ENCODE measurements at places on chromosomes 12 and 14.

DNA sequence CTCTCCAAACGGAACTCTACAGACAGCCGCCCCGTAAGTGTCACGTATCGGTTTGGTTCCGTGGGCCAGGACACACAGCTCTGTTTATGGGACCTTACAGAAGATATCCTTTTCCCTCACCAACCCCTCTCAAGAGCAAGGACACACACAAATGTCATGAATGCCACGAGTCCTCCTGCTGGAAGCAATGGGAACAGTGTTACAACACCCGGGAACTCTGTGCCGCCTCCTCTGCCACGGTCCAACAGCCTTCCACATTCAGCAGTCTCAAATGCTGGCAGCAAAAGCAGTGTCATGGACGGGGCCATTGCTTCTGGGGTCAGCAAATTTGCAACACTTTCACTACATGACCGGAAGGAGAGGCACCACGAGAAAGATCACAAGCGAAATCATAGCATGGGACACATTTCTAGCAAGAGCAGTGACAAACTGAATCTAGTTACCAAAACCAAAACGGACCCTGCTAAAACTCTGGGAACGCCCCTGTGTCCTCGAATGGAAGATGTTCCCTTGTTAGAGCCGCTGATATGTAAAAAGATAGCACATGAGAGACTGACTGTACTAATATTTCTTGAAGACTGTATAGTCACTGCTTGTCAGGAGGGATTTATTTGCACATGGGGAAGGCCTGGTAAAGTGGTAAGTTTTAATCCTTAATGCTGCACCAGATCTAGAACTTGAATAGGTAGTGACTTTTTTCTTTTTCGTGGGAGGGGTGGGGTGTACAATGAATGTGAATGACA, 69.7 kb downstream of the WDR20 start:
- DNase-seq, result peak; percentile 15

DNA sequence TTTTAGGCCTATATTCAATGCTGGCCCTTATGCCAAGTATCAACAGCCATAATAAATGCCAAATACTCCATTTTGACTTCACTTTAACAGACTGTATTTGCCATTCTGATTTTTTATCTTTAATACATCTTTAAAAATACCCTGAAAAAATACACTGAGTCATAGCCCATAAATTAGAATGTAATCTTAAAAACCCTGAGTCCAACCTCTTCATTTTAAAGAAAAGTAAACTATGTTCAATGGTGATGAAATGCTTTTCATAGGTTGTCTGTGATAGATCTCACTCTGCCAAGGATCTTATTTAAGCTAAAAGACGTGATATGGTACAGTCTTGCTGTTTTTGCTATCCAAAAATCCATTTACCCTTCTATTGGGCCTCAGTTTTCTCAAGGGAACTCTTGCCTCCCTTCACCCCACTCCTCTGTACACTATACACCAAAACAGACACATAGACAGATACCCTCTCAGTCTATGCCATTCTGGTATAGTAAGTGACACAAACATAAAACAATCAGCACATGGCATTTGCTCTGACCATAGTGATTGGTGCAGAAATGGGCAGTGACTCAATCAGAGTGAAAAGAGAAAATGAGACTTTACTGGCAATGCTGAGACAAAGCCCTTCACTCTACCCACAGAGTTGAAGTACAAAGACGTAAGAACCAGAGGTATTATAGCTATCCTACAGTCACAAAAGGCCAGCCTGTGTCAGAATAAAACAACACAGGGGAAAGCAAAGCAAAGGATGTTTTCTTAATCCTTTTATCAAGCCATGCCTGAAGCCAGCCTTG, 49.1 kb downstream of the BTG1 start:
- DNase-seq, result peak; percentile 45

- DNase-seq, result no peak
Measured at GRCh38 chr14:53368066-53368465, 214.9 kb upstream of the DDHD1 start.

- DNase-seq, result peak; percentile 54
Measured at GRCh38 chr14:51783765-51784164, 76.6 kb upstream of the GNG2 start.

- no peak for DNase-seq
Measured at GRCh38 chr12:91017511-91018263, 12.9 kb upstream of the EPYC start.

GRCh38 chr14:51462706-51463105, 189.0 kb upstream of the FRMD6 start:
- no peak for DNase-seq

DNA sequence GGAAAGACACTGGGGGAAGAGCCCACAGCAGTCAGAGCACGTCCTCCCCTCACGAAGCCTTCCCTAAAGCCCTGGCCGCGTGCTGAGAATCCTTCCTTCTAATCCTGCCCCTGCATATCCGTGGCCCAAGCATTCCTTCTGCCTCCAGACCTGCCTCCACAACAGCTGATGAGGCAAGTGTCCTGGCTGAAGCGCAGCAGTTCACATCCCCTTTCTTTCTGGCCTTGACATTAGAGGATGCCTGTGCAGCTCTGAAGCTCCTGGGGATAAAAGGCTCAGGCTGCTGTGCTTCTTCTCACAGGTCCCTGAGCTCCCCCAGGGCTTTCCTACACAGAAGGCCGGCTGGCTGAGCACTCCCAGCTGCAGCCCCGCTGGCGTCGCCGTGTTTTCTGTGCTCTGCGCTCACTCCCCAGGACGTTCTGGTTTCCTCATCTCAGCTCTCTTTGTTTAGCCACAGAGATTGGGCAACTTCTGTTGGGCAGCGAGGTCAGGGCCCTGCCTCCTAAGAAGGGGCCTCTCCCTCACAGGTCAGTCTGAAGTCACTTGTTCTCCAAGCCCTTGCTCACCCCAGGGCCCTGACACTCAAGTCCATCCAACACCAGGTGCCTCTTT, 45.8 kb downstream of the NINJ2 start:
- DNase-seq, result no peak

DNA sequence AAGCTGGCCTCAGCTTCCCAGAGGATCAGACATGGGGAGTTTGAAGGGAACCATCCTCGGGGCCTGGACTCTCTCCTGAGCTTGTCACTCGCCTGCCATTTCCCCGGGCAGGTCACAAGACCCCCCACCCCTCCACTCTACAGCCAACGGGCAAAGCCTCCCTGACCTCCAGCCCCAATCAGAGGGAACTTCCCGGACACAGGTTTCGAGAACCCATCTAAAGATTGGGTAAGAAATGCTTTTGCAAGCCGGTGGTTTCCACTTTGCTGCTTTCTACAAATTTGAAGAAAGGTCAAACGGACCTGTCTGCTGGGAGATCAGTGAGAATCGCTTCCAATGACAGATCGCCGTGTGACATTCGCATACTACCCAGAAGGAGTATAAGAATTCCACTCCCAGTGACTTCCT, 89.6 kb downstream of the SCARB1 start:
- no peak for DNase-seq

GRCh38 chr12:128933039-128933438, 79.8 kb downstream of the GLT1D1 start:
- no peak for DNase-seq

All from fibroblast of skin of back (primary cell).